ENCODE measurements at places on chromosomes 6 and 20.

DNA sequence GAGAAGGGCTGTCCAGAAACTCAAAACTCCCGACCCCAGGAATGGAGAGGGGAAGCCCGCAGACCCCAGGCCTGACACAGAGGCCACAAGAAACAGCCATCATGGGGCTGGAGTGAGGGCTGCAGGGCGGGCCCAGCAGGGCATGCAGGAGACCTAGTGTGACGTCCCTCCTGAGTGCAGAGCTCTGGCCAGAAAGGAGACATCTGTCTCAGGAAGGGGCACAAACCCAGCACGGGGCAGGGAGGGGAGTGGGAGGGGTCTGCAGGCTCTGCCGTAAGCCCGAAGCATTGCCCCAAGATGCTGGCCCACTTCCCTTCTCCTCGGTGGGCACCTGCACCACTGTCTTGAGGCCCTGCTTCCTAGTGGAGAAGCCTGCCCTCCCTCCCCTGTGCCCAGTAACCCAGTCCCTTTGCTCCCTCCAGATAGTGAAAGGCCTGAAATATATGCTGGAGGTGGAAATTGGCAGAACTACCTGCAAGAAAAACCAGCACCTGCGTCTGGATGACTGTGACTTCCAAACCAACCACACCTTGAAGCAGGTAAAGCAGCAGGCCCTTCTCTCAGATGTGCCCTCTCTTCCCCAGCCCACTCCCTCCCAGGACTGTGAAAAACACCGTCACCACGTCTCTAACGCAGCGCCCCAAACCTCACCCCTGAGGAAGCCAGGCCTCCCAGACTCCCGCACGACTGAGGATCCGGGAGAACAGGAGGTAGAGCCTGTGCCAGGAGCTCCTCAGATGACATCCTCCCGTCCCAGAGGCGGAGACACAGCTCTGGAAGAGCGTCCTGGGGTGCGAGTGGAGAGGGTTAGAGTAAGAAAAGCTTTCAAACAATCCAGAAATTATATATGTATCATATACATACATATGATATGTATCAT is 9.7 kb downstream of the CST7 start:
- DNase-seq, result no peak

DNA sequence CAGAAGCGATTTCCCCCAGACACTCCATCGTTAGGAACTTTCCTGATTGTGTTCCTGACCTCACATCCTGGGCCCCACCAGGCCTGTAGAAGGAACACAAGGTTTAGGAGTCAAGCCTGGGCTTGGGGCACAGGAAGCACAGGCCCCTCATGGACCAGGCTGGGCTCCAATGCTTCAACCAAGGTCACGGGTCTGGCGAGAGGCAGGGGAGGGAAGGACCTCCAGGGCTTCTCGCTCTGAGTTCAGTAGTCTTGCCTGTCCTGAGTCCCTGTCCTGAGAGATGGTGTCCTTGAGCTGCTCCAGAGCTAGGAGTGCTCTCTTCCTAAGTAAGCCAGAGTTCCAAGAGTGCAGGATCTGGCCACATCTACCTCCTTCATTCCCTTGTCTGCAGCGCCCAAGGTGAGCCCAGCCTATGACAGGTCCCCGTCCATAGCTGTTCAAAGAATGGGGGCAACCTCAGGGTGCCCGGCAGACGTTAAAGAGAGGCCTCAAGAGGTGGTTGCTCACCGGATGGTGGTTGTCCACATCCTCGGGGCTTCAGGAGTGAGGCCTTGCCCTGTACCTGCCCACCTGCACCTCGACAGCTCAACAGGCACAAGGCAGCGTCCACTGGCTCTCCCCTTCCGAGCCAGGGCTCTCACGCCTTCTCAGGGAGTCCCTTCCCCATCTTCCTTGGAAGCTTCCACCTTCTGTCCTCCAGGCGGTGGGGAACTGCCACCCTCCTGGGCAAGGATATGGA is 1.6 kb upstream of the TUBB1 start:
- DNase-seq, result no peak

GRCh38 chr6:11833626-11834592 is 55.3 kb upstream of the ADTRP start:
- no peak for DNase-seq

- DNase-seq, result no peak
Measured at GRCh38 chr6:148983101-148983761, 236.4 kb downstream of the UST start.

- no peak for DNase-seq
Measured at GRCh38 chr20:36461600-36462439, 79.5 kb upstream of the MYL9 start.

GRCh38 chr20:23155141-23155590 is 69.0 kb upstream of the CD93 start:
- no peak for DNase-seq

GRCh38 chr6:18527836-18528743 is 140.9 kb downstream of the RNF144B start:
- no peak for DNase-seq

DNA sequence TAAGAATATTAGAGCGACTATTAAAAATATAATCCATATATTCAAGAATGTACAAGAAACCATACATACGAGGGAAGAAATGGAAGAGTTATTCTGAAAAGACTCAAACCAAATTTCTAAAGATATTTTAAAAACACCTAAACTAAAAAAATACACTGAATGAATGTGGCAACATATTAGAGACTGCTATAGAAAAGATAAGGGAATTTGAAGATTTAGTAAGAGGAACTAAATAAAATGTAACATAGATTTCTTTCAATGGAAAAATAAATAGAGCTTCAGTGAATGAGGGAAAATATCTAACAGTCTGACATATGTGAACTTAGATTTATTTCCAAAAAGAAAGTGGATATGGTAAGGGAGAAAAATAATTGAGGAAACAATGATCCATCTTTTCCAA is 194.9 kb upstream of the STXBP5 start:
- DNase-seq, result no peak

DNA sequence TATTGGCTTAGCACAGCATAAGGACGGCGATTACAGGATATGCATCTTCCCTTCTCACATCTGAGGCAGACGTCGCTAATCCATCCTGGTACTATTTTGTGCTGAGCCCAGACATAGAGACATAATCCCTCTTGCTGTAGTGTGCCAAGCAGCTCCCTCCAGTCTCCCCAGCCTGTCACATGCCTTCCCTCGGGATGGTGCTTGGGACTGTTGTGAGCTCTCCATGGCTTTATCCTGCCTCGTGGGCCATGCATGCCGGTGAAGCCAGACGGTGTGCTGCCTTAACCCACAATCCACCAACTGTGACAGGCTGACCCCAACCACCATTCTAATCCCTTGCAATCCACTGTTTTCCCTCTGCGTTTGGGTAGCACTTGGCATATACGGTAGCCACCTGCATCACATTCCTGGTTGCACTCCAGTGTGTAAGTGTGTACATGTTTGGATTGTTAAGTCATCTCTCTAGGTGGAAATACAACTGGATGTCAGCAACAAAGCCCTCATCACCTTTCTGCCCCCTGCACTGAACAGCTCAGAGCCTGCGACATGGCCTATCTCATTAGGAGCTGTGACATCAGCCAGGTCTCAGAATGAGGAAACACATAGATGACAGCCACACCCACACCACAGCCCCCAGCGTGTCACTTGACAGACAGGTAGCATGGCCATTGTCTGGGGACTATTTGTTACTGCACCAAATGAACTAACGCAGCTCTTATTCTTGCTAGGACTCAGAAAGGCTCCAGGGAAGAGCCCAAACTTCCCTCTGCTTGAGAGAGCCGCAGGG is 374.8 kb upstream of the CDH4 start:
- no peak for DNase-seq

DNA sequence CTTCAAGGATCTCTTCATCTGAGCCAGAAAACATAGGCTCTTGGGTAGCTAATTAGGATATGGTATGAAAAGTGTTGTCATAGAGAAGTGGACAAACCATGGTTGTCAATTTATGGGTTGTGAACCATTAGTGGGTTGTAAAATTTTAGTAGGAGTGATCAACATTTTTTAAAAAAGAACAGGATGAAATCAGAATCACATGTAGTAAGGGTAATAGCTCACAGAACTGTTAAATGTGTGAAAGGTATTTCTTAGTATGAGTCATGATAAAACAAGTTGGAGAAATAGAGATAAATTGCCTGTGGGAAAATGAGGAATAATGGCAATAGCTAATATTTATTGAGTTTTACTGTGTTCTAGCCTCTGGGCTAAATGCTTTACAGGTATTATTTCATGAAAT is 113.4 kb downstream of the MAP3K4 start:
- DNase-seq, result no peak

DNA sequence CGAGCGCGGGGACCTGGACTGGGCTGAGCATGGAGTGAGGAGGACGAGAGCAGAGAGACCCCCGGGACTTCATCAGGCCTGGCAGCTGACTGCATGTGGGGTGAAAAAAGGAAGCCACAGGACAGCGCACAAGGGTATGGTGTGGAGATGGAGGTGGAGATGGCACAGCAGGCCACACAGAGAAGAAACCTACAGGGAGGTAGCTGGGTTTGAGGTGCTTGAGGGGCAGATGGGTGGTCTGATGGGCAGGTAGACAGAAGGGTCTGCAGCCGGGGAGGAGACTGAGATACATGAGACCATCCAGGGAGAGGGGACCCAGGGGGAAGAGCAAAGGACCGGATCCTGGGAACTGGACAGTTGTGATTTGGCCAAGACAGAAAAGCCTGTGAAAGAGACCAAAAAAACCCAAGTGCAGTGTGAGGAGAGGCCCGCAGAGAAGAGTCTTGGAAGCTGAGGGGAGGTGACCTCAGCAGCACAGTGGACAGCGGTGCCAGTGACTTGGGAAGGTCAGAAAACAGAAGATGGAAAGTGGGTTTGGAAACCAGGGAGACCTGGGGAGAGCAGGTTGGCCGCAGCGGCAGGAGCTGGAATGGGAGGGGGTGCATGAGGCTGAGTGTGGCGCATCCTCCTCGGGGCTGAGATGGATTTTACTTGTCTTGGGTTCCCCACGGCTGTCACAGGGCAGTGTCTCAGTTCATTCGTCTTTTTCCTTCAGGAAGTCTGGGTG is 5.5 kb downstream of the HLA-DPB1 start:
- no peak for DNase-seq

DNA sequence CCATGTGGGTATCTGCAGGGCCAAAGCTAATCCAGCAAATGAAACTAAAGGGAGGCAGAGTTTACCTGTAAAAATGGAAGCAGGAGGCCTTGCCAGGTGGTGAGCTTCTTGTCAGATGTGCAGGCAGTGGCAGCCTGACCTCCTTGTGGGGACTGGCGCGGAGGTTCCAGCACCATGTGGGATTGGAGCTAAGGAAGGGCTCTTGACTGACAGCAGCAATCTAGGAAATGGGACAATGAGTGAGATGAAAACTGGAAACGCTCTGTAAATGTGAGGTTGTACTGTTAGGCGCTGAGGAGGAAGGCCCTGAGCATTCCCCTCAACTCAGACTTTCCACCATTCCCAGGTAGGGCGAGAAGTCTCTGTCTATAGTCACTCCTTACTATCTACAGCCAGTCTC is 81.8 kb upstream of the ARMC2 start:
- DNase-seq, result no peak

DNA sequence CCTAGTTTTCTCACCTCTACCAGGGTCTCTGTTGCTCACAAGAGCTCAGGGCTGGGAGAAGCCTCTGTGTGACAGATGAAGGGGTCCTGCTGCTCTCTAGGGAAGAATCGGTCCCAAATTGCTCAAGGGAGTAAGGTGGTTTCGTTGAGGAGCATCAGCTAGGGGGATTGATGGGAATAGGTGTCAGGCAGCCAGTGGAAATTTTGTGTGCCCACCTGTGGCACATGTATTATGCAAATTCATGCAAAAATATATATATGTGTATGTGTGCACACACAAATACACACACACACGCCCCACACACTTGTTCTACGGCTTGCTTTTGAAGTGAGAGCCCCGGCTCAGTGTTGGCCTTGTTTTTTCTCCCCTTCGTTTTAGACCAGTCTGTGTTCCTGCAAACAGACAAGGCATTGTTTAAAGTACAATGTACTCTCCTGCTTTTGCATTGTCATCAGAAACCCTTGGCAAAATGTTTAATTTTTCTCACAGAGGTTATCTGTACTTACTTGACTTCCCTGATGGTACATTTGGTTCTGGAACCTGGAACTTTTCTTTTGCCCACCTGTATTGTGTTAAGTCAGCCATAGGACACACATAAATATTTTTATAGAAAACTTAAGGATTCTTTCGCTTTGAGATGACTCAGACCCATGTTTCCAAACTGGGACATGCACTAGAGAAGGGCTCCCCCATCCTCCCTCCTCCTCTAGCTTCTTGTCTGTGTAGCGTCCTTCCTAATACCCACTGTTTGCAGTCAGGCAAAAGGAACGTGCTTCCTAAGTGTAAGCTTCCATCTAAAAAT is 26.7 kb downstream of the FOXO3 start:
- no peak for DNase-seq

DNA sequence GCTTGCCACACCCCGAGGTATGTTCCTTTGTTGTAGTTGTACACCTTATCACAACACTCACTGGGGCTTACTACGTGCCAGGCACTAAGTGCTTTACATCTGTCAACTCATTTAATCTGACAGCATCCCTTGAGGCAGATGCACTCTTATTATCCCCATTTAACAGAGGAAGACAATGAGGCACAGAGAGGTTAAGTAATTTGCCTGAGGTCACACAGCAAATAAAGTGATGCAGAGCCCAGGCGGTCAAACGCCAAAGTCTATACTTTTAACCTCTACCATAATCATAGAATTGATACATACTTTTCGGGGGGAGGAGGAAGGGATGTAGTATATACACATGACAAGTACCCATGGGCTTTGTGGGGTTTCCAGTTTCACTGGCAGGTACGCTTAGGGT is 37.7 kb downstream of the MDFI start:
- DNase-seq, result no peak

DNA sequence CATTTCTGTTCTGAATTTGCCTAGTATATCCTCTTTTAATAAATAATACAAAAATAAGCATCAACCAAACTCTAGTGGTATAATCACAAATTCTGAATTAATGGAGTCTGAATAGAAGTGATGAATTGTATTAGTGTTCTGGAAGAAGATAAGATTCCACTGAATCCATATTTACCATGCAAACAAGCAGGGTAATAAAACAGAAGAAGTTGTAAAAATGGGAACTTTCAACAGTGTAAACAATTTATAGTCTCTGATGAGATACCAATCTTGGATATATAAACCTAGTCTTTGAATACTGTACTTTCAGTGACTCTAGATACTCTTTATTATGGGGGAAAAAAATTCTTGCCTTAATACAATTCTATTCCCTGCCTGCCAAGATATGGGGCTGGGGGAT is 197.6 kb downstream of the KHDC1L start:
- no peak for DNase-seq

- no peak for DNase-seq
Measured at GRCh38 chr6:166512567-166512966, 73.9 kb downstream of the RAMACL start.

GRCh38 chr6:30657454-30657853 is 10.5 kb downstream of the C6orf136 start:
- DNase-seq, result no peak

DNA sequence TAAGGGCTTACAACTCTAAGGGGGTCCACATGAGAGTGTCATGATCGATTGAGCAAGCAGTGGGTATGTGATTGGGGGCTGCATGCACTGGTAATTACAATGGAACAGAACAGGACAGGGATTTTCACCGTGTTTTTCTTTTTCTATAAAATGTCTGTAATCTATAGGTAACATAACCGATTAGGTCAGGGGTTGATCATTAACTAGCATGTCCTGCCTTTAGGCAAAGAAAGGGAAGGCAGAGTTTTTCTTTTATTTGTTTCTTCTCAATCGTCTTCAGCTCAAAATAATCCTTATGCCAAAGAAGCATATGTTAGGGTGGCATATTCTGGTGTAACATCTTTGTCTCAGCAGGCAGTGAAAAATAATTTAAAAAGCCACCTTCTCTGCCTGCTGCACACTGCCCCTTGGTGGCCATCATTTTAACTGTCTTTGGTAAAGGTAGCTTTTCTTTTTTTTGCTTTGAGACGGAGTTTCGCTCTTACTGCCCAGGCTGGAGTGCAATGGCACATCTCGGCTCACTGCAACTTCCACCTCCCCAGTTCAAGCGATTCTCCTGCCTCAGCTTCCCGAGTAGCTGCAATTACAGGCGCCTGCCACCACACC is 9.7 kb upstream of the CEP43 start:
- peak; percentile 19 for DNase-seq
